ENCODE measurements at places on chromosomes 4 and X. TPM values are rescaled to one million over a fixed set of nuclear protein-coding genes. Genes with fewer than 3 reads are reported as not detected.

- no peak for DNase-seq
- no peak overlapping the region for H3K4me3 ChIP-seq
- no peaks in the 10 kb centered on the region for H3K36me3 ChIP-seq
- no peaks in the 10 kb centered on the region for H3K27me3 ChIP-seq
- no peak overlapping the region for H3K27ac ChIP-seq
Measured at GRCh38 chrX:50996930-50997329, 86.4 kb downstream of the BMP15 start.

- no peak for DNase-seq
- H3K4me1 ChIP-seq, result no peaks in the 10 kb centered on the region
- H3K27me3 ChIP-seq, result no peaks in the 10 kb centered on the region
- H3K36me3 ChIP-seq, result no peaks in the 10 kb centered on the region
- H3K27ac ChIP-seq, result no peak overlapping the region
- no peak overlapping the region for H3K4me3 ChIP-seq
Measured at GRCh38 chrX:28303486-28303885, 283.8 kb upstream of the IL1RAPL1 start.

DNA sequence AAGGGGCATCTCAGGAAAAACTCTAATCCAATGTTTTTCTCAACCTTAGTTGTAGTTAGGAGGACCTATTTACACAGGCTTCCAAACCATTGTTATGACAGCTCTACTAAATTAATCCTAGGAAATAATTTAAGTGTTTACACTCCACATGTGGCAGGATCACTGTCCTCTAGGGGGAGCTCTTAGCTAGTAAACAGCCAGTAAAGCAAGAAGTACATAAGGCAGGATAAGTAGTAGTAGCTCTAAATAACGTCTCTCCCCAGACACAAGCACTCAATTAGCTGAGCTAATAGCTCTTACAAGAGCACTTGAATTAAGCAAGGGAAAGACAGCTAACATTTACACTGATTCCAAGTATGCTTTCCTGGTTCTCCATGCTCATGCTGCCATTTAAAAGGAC lies 37.3 kb downstream of the NUDT11 start:
- H3K36me3 ChIP-seq, result no peaks in the 10 kb centered on the region
- no peak overlapping the region for H3K27ac ChIP-seq
- H3K27me3 ChIP-seq, result no peaks in the 10 kb centered on the region
- no peak overlapping the region for H3K4me3 ChIP-seq
- H3K4me1 ChIP-seq, result no peaks in the 10 kb centered on the region

GRCh38 chr4:25874655-25875054 lies 11.9 kb upstream of the SEL1L3 start:
- no peak overlapping the region for H3K4me3 ChIP-seq
- no peak overlapping the region for H3K27ac ChIP-seq

DNA sequence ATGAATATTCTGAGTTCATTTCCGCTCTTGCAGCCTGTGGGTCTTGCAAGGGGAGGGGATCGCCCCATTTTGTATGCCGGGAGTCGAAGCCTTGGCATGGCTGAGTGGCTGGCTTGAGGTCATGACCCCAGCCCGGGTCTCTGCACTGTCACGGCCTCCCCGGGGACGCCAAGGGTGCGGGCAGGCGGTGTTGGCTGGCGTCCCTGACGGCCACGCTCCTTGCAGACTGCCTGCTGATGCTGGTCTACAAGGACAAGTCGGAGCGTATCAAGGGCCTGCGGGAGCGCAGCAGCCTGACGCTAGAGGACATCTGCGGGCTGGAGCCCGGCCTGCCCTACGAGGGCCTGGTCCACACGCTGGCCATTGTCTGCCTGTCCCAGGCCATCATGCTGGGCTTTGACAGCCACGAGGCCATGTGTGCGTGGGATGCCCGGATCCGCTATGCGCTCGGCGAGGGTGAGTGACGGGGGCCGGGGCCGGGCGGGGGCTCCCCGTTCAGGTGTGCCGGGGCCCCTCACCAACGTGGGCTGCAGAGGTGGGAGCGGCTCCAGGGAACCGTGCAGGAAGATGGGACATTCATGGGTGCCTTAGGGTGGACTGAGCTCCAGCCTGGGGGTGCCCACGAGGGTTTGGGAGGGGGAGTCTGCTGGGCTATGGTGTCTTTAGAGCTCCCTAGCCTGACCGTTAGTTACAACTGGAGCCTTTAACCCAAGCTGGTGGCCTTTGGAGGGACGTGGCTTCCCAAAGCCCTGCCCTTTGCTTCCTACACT lies 10.3 kb downstream of the DOK7 start:
- no peak overlapping the region for H3K4me3 ChIP-seq
- no peaks in the 10 kb centered on the region for H3K4me1 ChIP-seq
- H3K27ac ChIP-seq, result no peak overlapping the region
- H3K36me3 ChIP-seq, result no peaks in the 10 kb centered on the region
- DNase-seq, result no peak
- peaks cover 4% of the 10 kb centered on the region for H3K27me3 ChIP-seq

GRCh38 chr4:118927974-118928373 lies 39.3 kb downstream of the SYNPO2 start:
- H3K27ac ChIP-seq, result no peak overlapping the region
- peak; percentile 38 for DNase-seq
- no peaks in the 10 kb centered on the region for H3K27me3 ChIP-seq
- H3K36me3 ChIP-seq, result no peaks in the 10 kb centered on the region
- H3K4me1 ChIP-seq, result no peaks in the 10 kb centered on the region
- H3K4me3 ChIP-seq, result no peak overlapping the region

Gene CHRDL1
- 9.0 TPM for total RNA-seq

Gene KLHL4
- 3.5 TPM for total RNA-seq

Measured in fibroblast of lung (primary cell).